ENCODE measurements at places on chromosomes 3 and 15.

DNA sequence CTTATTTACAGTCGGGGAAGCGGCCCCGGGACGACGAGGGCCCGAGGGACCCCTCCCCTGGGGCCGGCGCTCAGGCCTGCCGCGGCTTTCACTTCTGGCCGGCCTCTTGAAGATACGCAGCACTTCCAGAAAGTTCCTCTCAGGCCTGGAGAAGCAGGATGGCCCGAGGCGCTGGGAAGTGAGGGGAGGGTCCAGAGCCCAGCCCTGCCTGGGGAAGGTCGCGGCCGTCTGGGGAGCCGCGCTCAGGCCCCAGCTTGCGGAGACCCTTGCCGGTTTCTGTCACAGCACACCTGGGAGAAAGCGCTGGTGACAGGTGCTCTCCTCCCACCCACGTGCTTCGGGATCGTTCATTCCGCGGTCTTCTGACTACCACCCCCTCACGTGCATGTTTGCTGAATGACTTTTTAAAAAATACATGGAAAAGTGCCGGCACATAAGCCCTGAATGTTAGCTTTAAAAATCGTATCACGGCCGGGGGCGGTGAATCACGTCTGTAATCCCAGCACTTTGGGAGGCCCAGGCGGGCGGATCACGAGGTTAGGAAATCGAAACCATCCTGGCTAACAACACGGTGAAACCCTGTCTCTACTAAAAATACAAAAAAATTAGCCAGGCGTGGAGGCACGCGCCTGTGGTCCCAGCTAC lies 727 bp upstream of the TM2D3 start:
- DNase-seq, result no peak

GRCh38 chr3:27800261-27800660 lies 78.1 kb upstream of the EOMES start:
- DNase-seq, result no peak

GRCh38 chr3:53809267-53809666 lies 37.0 kb downstream of the CHDH start:
- no peak for DNase-seq

- no peak for DNase-seq
These were observed 7.2 kb downstream of the FAH start for GRCh38 chr15:80159811-80160569.

DNA sequence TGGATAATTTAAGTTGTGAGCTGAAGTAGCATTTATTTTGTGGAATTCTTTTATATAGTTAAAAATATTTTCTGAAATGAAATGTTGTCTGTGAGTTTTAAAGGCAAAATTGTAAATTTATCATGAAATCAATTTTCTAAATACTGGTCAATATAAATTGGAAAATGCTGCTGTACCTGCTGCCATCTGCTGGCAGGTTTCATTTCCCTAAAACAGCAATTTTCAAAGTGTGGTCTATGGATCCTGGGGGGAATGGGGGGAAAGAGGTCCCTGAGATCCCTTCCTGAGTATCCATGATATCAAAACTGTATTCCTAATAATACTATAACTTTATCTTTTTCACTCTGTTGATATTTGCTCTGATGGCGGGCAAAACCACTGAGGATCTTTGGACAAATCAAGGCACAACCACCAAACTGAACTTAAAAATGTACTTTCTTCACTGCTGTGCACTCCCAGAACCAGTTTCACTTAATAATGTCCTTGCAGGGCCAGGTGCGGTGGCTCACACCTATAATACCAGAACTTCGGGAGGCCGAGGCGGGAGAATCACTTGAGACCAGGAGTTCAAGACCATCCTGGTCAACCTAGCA lies 17.2 kb upstream of the CCR4 start:
- DNase-seq, result peak; percentile 43

GRCh38 chr15:29699791-29700190 lies 122.5 kb downstream of the TJP1 start:
- DNase-seq, result no peak

- no peak for DNase-seq
These were observed 40.0 kb downstream of the FMN1 start for GRCh38 chr15:33154351-33155166.

- no peak for DNase-seq
These were observed 156.5 kb upstream of the SLC2A2 start for GRCh38 chr3:171183042-171183441.

- DNase-seq, result peak; percentile 68
These were observed 122.6 kb downstream of the LRIG1 start for GRCh38 chr3:66378256-66378655.

GRCh38 chr3:148333091-148333490 lies 364.6 kb upstream of the AGTR1 start:
- DNase-seq, result no peak

- DNase-seq, result no peak
These were observed 792.3 kb downstream of the DIPK2A start for GRCh38 chr3:144763878-144764454.

GRCh38 chr3:66457252-66457651 lies 43.6 kb downstream of the LRIG1 start:
- DNase-seq, result no peak

DNA sequence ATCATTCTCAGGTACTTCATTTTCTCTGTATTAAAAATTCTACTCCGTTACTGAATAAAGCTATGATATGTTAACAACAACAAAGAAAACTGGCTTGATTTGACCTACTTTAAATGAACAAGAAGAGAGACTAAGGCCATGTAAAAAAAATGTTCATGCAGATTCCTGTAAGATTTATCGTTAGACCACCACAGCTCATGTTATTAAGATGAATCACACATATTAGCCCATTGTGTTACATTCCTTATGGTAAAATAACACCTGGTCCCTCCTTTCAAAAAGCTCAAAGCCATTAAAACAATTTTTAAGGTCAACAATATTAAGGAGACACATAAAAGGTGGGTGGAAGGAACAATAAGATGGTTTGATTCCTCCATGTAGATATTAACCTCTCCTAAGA lies 6.3 kb downstream of the THOC7 start:
- DNase-seq, result no peak

DNA sequence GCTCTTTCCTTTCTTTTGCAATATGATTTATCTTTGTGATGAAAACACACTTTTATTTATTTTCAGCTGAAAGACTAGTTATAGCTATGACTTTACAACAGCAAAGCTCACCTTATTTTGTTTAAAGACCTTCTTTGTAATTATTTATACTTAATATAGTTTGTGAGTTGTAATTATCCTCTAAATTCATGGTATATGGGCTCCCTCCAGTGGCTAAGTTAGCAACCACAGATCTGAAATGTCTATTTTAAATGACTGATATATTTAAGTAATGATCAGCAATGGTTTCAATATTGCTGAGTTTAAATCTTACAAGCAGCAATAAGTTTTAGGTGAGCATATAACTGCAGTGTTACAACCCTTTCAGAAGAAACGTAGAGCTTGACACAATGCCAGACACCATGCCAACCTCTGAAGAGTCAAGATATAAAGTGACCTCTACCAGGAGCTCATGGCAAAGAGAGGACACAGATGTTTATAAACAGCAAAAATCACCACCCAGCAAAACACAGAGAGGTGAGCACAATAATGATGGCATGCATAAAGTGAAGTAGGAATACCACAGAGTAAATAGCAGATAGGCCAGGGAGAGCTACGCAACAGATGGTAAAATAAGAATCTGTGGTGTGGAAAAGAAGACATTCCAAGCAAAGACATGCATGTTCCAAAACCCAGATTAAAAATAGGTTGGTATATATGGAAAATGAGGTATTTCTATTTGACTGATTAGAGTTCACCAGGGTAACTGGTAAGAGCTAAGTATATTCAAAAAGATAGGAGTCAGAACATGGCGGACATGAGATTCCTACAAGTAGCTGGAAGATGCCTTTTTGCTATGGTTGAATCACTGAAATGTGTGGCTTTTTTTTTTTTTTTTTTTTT lies 143.7 kb upstream of the ZNF385D start:
- no peak for DNase-seq

- DNase-seq, result no peak
These were observed 242.5 kb downstream of the ZBTB20 start for GRCh38 chr3:114904633-114905032.

DNA sequence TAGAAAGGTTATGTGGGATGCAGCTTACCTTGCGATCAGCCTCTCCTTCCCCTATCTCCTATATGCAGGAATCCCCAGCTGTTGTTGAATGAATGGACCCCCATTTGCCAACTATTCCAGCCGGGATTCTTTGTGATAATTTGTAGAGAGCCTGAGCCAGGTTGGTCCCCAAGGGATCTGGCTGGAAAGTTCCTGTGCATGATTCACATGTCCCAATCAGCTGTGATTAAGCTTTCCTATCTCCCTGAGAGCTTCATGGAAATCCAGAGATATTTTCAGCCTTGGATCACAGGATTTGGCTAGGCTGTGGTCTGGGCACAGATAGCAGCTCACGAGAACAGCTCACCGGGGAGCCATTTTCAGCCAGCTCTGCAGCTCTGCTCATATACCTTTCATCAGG lies 76.7 kb downstream of the ARNT2 start:
- DNase-seq, result no peak

DNA sequence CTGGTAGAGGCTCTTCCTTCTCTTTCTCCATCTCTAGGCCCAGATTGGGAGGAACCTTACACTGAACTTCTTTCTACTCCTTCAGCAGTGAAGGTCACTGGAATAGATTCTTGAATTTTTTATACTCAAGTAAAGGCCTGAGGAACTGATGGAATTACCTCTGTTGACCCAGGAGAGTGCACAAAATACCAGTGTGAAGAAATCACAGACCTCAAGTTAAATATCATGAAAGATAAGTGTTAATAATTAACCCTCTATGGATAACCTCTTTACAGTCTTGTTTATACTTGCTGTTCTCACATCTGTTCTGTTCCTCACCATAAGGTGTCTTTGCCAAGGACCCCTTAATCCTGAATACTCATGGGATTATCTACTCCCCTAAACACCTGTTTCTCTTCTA lies 244.4 kb upstream of the STAC start:
- DNase-seq, result no peak

GRCh38 chr3:71582036-71582611 lies 1.4 kb downstream of the FOXP1 start:
- DNase-seq, result peak; percentile 71

DNA sequence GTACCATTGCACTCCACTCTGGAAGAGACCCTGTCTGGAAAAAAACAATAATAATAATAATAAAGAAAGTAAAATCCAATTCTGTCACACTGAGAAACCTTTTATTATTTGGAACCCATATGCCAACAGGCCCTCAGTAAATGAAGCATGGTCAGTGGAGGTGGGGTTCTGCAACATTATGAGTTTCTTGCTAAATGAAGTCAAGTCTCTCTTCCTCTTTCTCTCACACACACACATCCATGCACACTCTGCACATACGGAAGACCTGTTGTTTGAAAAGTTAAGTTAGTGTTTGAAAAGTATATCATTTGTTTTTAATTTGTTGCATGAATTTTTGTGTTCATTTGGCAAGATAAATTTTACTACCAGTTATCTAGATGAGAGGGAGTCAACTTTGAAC lies 27.8 kb downstream of the GAP43 start:
- DNase-seq, result no peak

Data from D341Med (cell line).